ENCODE measurements at places on chromosomes 1 and 21.
A peak's percentile ranks its signal among the peaks of the same experiment; 100 is the strongest.

DNA sequence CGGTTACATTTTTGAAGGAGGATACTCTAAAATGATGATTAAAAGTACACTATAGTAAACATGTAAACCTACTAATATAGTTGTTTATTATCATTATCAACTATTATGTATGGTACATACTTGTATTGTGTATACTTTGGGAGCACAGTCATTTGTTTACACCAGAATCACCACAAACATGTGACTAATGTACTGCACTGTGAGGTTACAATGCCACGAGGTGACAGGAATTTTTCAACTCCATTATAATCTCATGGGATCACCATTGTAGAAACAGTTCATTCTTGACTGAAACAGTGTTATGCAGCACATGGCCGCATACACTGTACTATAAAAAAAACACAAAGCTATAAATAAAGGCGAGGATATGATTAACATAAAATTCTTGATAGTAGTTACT, 44.3 kb downstream of the GPATCH2 start:
- no peak for DNase-seq

GRCh38 chr1:5855196-5855897, 136.9 kb downstream of the NPHP4 start:
- DNase-seq = no peak

GRCh38 chr1:6614929-6615785, 1.6 kb downstream of the PHF13 start:
- DNase-seq = no peak

GRCh38 chr1:227351443-227351842, 33.2 kb upstream of the CDC42BPA start:
- DNase-seq = peak; percentile 47

GRCh38 chr1:153779781-153780541, 4.8 kb downstream of the SLC27A3 start:
- DNase-seq = no peak

DNA sequence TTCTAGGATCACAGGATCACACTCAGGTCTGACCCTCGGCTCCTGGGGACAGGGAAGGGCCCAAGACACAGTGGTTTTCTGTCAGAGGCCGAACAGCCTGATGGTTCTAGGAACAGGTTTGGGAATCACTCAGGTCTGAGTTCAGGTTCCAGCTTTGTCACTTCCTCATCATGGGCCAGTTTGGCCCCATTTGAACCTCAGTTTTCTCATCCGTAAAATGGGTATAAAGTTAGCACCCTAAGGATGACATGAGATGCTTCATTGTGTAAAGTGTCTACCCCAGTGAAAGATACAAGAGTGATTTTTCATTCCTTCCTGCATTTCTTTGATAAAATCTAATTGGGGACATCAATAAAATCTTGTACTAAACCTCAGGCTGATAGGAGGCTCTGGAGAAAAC, 11.2 kb upstream of the ACTL8 start:
- no peak for DNase-seq

DNA sequence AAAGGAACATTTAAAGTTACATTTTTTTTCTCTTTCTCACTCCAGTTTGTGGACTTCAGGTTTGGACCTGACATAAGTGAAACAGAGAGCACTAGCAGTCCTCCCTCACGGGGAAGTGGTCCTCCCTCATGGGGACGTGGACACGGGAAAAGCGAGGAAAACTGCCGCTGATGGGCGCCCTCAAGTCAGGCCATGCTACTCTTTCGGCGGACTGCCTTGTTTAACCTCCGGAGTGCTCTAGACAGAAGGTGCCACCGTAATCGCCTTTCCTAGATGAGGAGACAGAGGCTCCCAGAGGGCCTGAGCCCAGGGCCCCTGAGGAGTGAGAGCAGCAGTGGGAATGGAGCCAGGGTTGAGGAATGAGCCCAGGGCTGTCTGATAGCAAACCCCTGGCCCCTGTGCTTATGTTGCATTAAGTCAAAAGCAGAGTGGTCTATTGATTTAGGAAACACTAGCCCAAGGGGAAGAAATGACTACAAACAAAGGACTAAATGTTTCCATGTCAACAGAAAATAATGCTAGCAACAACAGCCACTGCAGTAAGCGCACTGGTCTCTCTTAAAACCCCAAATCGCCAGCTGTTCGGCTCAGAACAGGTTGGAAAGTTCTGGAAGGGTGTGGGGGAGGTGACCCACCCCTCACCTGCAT, 84.1 kb downstream of the DMRTB1 start:
- DNase-seq = peak; percentile 40

DNA sequence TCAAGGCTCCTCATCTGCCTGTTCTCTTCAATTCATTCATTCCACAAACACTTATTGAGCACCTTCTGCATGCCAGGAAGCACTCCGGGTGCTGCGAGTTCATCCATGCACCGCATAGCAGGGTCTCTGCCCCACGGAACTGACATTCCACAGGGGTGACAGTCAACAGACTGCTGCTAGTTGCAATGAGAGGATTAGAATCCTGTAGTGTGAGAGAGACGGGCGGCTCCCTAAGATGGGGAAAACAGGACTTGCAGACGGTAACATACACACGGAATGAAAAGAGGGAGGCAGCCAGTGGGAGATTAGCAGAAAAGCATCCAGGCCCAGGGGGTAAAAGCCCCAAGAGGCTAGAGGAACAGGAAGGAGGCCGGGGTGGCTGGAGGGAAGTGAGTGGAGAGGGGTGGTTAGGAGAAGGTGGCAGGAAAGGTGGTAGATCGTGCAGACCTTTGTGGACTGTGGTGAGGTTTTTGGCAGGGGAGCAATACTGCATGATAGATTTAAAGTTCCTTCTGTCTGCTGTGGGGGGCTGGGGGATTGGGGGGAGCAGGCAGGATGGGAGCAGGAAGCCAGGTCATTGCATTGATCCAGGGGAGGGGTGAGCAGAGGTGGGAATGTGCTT, 6.6 kb downstream of the TNFRSF8 start:
- DNase-seq = peak; percentile 49

DNA sequence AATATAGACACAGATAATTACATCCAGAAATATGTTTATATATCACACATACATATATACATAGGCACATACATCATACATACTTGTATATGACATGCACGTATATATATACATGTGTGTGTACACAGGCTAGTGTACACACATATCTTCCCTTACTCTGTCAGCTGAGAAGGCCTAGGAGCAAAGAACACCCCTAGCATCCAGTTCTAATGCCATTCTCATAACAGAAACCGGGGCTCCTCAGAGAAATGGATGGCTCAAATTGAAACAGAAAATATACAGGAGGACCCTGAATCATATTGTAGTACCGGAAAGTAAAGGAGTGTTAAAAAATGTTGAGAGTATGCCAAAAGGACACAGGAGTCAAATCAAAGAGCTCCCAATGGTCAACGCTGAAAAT, 19.7 kb upstream of the HYI start:
- DNase-seq = no peak

GRCh38 chr1:44339731-44340130, 15.3 kb downstream of the ERI3 start:
- no peak for DNase-seq

GRCh38 chr1:39988618-39989343, 33.8 kb downstream of the MFSD2A start:
- DNase-seq = no peak

DNA sequence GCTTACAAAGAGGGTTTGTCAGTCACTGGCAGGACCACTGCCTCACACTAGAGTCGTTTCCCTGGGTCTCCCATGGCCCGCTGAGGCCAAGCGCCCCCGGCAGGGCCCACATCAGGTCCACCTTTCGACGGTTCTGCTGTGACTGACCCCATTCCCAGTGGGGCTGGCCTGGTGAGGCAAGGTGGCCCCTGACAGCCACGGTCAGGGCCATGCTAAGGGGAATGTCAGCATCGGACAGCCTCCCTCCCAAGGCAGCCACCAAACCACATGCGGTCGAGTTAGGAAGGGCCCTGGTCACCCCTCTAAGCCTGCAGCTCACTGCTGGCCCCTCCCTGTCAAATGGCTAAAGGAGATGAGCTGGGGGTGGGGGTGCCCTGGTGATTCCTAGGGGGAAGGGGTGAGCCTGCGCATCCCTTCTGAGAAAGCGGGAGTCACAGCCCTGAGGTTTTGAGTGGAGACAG, 2.9 kb upstream of the KIF17 start:
- no peak for DNase-seq

DNA sequence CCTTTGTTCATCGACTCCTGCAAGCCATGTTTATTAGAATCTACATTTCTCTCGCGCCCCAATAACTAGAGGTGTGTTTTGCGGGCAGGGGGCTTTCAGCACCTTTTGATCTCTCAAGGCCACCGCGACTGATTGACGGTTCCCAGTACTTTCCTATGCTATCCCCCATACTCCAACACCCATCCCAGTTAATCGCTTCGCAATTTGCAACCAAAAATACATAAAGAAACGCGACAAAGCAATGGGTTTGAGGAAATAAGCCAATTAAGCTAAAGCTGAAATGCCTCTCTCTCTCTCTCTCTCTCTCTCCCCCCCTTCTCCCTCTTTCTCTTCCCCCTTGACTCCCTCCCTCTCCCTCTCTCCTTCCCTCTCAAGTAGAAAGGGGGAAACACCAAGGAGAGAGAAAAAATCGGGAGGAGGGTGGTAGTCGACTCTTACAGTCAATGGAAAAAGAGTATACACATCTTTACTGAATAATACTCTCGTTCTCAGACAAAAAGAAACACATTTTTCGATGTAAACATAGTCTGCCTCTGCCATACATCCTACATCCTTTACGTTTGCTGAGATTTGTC, 128.0 kb upstream of the DPYD start:
- no peak for DNase-seq

DNA sequence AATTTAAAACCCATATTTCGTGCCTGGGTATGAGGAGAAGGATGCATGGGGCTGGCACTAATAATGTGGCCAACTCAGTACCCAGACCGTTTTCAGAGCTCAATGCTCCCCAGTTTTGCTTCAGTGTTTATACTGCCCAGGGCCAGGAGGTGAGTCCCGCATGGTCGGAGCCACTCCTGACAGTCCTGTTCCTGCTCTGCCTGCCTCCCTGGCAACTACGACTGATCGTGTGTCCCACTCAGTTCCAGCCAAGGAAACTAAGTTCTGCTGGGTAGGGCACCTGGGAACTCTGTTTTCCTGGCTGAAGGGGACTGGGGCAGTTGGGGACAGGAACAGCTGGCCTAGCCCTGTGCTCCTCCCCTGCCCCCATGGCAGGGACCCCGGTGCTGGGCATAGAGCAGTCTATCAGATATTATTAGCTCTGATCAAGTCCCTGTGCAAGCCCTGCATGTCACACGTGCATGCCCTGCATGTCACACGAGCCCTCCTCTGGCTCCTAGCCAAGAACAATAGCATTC, 19.2 kb downstream of the S100A7 start:
- DNase-seq = no peak

DNA sequence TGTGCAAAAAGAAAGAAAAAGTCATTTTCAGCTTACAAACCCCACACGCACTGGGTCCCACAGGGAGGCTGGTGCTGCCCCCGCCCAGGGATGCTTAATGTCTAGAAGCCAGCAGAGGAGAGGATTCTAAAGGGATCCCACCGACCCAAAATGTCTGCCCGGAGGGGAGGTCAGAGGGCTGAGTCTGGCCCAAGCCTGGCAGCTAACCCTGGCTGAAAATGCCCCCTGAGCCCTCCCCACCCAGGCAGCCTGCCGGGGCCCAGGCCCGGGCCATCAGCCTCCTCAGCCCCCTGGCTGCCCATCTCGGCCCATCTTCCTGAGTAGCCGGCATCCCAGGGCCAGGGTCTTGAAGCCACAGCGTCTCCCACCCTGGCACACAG, 33.5 kb downstream of the ACOT7 start:
- DNase-seq = no peak

- DNase-seq = no peak
Observed at GRCh38 chr1:2946999-2947690, 74.1 kb upstream of the ACTRT2 start.

DNA sequence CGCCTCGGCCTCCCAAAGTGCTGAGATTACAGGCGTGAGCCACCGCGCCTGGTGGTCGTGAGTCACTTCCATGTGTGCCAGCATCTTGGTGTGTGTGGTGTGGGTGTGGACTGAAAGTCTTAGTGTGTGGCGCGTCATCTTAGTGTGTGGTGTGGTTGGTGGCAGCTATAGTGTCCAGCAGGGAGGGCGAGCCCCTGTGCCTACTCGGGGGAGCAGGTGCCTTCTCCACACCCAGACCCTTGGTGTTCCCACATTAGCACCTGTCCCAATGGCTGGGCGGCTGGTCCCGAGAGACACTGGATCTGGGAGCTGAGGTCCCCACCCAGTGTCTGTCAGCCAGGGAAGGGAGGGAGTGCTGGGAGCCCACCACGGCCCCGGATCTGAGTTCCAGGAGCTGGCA, 2.8 kb downstream of the SCNN1D start:
- peak; percentile 44 for DNase-seq

DNA sequence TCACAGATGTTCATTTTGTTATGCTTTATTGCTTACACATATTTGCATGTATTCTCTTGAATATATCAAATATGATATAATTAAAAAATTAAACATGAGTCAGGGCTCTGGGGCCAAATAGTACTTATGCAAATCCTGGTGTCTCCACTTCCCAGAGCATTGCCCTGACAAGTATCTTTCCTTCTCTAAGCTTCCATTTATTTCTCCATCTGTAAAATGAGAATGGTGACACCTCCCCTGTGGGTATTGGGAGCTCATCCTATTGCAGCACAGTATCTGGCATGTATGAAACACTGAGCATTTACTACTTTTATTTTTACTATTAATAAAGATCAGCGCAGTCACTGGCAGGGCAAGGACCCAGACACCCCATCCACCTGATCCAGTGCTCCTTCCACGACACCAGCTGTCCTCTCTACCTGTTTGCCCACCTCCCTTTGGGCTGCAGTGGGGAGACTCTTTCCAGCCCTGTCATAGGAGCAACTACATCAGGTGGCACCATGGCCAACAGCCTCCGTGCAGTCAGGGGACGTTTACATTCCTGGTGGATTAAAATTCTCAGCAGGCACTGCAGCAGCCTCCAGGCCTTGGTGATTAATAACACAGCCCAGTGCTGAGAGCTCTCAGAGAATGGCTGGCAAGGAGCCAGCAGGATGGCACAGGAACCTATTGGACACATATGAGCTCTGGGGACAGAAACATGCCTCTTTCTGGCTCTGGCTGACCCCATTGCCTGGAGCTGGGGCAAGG, 113.0 kb downstream of the DMRTB1 start:
- peak; percentile 95 for DNase-seq

DNA sequence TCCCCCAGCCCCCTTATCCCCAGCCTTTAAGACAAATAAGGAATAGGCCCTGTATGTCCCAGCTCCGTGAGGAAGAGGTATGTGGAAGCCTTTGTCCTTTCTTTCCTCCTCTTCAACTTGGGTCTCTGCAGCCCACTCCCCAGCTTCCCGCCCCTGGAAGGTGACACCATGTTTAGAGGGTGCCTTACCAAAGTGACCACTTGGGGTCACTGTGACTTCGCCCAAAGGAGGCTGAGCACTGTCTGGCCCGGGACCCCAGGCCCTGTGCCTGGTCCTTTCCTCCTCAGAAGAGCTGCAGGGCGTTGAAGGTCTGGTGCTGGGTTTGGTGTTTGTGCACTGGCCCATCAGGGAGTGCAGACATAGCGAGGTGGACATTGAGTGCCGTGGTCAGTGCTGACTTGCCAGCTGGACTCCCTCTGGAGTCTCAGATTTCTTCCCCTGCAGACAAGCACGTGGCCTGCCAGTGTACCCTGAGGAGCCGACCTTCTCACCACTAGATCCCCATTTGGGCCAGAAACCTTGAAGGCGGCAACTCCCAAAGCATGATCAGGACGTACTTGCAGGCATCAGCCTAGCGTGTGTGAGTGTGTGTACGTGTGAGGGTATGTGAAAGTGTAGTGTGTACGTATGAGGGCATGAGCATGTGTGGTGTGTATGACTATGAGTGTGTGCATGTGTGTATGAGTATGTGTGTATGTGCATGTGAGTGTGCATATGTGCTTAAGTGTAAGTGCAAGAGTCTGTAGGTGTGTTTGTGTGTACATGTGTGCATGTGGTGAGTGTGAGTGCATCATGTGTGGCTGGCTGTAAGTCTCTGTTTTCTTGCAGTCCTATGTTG, 181.4 kb upstream of the KIAA0040 start:
- peak; percentile 20 for DNase-seq
